ENCODE measurements at places on chromosomes 5 and 9.

GRCh38 chr5:68643064-68643463 is 427.5 kb downstream of the PIK3R1 start:
- DNase-seq = no peak

DNA sequence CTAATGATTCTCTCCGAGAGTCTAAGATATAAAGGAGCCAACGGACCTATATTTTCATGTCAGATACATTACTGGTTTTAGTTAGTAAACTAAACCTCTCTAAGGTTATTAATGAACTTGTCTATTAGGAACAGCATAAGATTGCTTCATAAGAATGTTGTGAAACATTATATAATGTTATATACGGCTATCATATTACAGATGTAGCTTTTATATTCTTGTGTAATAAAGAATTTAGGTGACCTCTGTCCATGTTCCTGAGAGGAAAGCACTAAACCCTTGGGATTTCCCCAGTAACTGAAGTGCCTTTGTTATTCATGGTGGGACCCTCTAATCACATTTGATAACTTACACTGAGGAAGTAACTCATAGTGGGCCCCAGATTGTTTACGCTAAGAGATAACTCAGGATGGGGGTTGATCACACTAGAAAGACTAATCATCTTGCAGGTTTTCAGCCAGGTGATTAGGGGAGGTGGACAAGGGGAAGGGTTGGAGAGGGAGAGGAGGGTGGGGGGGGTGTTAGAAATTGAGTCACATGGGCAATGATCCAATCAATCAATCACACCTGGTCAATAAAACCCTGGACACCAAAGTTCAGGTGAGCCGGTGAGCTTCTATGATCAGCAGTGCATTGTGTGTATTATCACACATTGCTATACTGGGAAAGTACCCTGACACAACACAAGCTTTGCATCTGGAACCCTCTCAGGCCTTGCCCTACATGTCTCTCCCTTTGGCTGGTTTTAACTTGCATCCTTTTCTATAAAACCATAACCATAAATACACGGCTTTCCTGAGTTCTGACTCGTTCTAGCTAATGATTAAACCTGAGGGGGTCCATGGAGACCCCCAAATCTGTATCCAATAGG is 25.8 kb downstream of the ECPAS start:
- no peak for DNase-seq

GRCh38 chr9:70285246-70285645 is 26.5 kb downstream of the SMC5 start:
- DNase-seq = no peak

DNA sequence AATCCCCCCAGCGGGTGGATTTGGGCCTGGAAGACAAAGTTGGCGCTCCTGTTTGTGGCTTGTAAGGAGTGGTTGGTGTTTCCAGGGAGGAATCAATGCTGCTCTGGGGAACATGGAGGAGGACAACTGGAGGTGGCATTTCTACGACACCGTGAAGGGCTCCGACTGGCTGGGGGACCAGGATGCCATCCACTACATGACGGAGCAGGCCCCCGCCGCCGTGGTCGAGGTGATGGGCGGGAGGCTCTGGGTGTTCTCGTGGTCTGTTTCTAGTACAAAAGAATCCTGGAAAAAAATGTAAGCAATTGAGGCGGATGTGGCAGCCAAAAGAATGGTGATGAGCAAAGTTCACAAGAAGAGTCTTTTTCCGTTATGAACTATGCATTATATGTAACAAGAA is 7.2 kb downstream of the SDHA start:
- DNase-seq = no peak

- DNase-seq = no peak
Observed at GRCh38 chr9:6675268-6675667, 29.7 kb upstream of the GLDC start.

GRCh38 chr9:101860920-101861319 is 122.5 kb upstream of the GRIN3A start:
- DNase-seq = no peak

DNA sequence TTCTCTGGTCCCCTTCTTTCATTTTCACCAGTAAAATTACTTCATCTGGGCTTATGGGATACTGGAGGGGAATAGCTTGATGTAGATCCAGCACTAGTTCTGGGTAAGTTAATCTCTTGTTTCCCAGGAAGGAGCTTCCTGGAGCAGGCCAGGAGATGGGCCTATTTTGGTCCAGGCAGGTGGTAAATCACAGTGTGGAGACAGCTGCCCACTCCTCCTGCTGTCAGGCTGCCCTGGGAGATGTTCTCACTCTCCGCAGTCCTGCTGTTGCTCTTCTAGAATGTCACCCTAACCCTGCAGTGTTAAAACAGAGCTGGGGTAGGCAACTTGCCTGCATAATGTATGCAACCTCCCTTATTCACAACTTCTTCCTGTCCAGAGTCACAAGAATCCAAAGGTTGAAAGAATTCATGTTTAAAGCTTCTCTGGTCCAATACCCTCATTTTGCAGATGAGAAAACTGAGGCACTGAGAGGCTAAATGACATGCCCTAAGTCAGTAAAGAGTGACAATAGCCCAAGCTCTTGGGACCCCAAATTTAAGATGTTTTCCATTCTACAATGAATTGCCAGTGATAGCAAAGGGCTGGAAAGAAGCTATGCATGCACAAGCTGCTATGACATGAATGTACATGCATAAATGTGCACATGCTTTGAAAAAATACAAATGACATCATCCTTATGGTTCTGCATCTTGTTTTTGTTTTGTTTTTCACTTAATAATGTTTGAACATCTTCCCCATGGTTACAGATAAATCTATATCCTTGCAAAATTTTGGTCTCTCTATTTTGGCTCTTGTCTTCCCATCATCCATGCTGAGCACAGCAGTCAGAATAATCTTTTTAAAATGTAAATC is 71.8 kb upstream of the ADRA1B start:
- DNase-seq = no peak

DNA sequence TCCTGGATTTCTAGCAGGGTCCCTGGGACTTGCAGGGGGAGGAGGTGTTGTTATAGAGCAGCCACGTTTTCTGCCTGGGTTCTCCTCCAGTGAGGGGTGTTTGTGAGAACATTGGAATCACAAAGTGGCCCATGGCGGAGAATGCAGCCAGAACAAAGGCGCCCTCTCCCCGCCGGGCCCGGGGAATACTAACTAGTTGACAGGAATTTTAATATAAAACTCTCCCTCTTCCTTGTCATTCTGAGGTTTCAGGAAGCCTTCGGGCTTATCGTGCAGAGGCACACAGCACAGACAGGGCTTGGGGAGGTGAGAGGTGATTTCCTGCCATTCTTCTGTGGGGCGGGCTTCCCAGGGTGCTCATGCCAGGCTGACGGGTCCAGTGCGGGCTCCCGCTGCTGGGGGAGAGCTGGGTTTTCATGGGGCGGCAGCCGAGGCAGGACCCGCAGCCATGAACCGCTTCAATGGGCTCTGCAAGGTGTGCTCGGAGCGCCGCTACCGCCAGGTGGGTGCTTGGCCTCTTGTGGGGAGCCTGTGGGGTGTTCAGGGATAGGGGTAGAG is 37.7 kb downstream of the RGS3 start:
- DNase-seq = no peak

GRCh38 chr9:120702075-120702474 is 12.2 kb downstream of the MEGF9 start:
- no peak for DNase-seq

- no peak for DNase-seq
Observed at GRCh38 chr9:85402551-85402950, 339.2 kb downstream of the AGTPBP1 start.

- DNase-seq = no peak
Observed at GRCh38 chr5:76679231-76679630, 36.7 kb upstream of the F2R start.

GRCh38 chr9:5500441-5501235 is 9.7 kb upstream of the PDCD1LG2 start:
- DNase-seq = no peak

DNA sequence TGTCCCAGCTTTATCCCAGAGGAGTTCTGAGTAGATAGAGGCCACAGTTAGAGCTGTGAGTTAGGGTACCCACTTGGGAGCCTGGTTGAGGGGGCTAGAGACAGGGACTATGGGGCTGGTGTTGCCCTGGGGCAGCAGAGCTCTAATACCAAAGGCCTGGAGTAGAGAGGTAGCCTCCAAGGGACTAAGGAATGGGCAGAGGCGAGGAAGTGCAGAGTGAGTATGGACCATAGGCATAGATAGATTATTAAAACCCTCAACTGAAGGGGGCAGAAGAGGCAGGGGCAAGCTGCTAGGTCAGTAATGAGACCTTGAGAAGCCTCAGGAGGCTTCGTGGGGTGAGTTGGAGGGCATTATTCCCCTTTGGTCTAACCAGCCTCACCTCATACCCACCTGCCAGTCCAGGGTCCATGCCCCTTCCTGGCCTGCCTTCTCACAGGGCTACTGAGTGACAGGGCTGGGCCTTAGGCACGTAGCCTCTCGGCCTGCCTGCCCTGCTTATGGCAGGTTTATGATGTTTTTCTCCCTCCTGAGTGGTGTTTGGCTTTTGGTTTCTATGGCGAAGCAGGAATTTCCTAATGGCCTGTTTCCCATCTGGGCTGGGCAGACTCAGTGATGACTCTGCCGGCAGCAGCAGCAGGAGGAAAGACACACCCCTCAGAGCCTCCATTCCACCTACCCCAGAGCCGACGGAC is 8.0 kb downstream of the PDLIM4 start:
- no peak for DNase-seq

DNA sequence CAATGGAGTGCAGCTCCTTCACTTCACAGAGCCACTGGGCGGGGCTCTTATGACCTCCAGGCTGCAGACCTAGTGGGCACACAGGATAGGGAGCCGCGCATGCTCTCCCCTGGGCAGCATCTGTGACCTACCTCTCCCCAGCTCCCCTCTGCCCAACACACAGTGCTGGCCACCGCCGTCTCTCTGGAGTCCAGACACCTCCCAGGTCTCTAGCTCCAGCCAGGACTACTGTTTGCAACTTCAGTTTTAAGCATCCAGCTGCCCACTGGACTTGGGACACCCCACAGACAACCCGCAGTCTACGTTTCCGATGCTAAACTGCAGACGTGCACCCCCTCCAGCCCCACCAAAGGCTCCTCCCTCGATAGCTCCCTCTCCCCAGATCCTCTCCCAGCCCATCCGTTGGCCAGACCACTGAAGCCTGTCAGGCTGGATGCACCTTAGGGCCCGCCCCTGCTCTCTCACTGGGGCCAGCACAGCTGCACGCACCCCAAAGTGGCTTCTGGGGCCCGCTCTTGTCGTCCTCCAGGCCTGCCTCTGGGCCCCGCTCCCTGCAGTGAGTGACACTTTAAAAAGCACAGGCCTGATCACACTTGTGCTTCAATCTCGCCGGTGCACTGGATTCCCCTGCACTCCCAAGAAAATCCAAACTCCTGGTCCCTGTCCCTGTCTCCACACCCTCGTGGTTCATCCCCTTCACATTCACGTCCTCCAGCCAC is 11.3 kb downstream of the FLT4 start:
- DNase-seq = no peak

GRCh38 chr5:100188339-100188738 is 346.8 kb upstream of the FAM174A start:
- DNase-seq = no peak

DNA sequence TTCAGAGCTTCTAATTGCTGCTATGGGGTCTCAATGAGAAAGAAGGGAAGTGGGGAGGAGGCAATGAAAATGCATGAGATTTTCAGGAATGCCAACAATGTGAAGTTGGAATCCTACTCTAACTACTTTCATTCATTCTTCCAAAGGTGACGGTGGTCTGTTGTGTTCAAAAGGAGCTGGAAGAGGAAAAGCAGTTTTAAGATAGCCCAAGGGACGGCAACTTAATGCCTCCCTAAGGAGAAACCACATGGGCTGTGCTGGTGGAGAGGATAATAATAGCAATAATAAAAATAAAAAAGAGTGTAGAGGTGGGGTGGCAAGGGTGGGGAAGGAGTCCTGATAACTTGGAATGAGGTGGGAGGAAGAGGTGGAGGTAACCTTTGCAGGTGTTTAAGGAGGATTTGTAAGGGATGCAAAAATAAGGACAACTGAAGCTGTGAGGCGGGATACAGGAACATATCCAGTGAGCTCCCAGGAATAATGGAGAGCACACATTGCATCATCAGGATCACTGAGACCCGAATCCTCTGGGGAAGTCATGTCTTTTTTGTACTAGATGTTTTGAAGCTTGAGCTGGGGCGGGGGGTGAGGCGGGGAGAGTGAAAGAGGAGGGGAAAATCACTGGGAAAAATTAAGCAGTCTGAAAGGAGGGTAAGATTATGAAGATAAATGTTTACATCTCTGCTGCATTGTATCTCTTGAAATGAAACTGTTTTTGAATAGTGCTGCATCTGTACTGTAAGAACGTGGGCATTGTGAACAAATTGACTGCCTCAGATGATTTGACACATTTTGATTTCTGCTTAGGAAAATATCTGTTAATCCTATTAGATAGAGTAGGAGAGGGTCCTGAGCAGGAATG is 120.1 kb upstream of the TMEM161B start:
- DNase-seq = no peak

GRCh38 chr5:113245427-113246225 is 189.2 kb downstream of the TSSK1B start:
- no peak for DNase-seq

DNA sequence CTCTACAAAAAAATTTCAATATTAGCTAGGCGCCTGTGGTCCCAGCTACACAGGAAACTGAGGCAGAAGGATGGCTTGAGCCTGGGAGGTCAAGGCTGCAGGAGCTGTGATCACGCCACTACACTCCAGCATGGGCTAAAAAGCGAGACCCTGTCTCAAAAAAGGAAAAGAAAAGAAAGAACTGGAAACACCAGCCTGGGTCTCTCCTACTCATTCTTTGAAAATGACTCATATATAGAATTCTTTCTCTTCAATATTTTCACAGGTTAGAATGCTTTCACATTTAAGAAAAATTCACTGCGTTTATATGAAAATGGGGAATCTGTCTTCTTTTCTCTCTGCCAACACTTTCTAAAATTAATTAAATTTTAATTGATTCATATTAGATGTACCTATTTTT is 115.6 kb downstream of the TRPM6 start:
- DNase-seq = no peak

- peak; percentile 33 for DNase-seq
Observed at GRCh38 chr9:122370869-122371755, at the start of gene PTGS1. PTGS1 (plus strand) TSS chr9:122371024; CDS start chr9:122371085, 61 bp downstream.

GRCh38 chr9:69476016-69476415 is 151.0 kb downstream of the ENTREP1 start:
- no peak for DNase-seq

DNA sequence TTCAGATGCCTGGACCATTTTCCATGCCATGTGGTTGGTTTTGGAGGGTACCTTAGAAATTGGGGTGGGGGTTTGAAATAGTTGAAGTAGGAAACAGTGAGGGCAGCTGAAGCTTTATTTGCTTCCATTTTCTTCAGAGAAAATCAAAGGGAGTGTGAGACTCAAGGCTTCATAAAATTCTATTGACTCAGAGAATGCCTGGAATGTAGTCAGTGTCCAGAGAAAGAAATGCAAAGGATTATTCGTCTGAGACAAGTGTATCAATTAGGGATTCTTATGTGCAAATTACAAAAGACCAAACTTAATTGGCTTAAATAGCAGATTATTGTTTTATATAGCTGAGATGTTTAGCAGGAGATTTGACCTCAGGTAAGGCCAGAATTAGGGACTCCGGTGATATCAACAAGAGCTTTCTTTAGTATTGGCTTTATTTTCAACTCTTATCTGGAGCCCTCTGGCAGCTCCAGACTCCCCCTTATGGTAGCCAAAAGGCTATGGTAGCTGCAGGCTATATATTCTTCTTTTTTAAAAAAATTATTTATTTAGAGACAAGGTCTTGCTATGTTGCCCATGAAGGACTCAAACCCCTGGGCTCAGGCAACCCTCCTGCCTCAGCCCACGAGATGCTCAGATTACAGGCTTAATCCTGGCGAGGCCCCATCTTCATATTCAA is 38.9 kb downstream of the PTTG1 start:
- DNase-seq = no peak

Data from activated naive CD4-positive, alpha-beta T cell treated with anti-CD3 and anti-CD28 coated beads, Interleukin-2, amount 10 ng/mL, durations not matched to agents 7 days and 5 days (primary cell).